ENCODE measurements at places on chromosomes 1 and 21.

DNA sequence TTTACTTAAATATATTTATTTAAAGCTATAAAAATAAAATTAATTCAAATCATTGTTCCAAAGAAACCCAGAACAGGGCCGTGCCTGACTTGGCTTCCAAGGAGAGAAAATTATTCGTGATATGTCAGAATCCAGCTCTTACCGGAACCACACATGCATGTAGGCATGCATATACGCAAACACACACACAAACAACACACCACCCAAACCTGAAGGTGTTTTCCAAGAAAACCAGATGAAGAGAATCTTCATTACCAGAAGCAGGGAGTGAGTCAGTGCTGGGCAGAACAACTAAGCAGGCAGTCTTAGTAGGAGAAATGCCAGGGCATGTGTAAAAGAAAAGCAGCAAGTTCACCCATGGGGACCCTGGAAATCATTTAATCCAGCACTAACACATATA, 432.0 kb upstream of the BEND5 start:
- no peak for DNase-seq

DNA sequence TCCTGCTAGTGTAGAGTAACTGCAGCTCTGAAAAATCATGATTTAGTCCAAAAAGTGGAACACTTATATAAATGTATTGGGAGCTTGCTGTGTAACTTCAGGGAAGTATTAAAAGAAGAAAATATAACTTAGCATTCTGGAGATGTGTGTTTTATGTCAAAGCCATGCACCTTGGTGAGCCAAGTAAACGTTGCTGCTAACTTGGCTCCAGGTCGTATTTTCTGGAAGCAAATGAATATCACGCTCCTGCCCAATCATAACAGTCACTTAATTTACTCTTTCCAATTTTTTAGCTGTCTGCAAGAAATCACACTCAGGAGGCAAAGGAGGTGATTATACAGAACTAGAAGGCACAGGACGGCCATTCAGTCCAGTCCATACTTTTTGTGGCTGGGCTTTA, 61.1 kb downstream of the DOP1B start:
- no peak for DNase-seq

DNA sequence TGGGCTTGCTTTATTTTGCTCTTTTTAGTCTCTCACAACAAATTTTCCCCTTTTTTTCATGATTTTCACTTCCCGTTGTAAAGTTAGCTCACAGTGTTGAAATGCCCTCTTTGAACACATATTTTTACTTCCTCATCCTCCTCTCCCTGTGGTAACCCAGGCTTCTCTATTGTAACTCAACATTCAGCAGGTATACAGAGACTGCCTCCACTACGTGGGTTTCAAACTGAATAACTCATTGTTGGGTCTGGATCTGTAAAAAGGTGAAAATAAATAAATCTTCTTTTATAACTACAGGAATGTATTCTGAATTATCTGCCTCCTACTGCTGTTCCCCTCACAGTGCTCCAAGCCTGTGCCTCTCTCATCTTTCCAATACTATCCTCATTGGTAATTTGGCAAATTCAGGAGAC, 166.4 kb downstream of the RUNX1 start:
- DNase-seq = peak; percentile 41

DNA sequence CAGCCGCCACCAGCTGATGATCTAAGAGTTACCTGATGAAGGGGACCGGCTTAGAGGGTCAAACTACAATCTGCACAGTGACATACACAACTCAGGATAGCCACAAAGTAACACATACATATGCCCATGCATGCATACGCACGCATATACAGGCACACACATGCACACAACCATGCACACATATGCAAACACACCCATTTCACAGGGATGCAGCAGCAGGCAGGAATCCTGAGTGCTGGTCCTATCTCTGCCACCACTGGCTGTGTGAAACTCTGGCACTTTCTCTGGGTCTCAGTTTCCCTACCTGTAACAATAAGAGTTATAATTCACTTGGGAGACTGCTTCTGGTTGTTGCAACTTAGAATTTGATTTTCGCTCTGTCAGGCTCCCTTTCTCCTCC, 520.2 kb downstream of the PTPRU start:
- DNase-seq = no peak

- DNase-seq = no peak
These were observed 108.2 kb downstream of the LTN1 start for GRCh38 chr21:28884481-28884880.

- peak; percentile 92 for DNase-seq
These were observed 134.0 kb upstream of the BARHL2 start for GRCh38 chr1:90850898-90851710.

DNA sequence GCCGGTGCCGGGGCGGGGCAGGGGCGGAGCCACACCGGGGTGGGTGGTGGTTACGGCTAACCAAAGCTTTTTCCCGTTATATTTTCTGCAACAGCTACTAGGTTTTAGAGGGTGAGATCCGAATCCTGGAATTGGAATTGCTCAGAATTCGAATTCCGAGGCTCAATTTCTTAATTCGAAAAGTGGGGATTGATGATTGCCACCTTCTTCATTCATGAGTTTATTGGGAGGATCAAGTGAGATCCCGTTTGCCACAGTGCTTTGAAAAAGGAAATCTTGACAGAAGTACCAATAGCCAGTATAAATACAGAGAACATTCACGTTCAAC, 207 bp upstream of the SVBP start:
- no peak for DNase-seq

DNA sequence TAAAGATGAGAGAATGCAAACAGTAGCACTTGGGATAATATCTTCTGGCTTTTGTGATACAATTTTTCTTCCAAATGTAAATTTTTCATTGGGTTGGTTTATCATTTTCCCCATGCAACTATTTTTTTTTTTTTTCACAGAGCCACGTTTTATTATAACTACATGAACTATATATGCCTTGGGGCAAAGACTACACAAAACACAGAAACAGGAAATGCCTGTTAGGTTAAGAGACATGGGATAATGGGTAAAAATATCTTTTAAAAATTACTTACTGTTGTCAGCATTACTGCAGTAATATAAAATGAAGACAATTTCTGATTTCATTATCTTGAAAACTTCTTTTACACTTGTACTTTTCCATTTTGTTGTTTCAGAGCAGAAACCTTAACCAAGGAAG, 74.6 kb downstream of the DISP1 start:
- DNase-seq = no peak

- no peak for DNase-seq
These were observed 5.3 kb upstream of the EVA1B start for GRCh38 chr1:36328713-36329112.

GRCh38 chr21:39208624-39209333, 25.5 kb upstream of the PSMG1 start:
- no peak for DNase-seq

- no peak for DNase-seq
These were observed 237.3 kb downstream of the RHOU start for GRCh38 chr1:228972576-228972975.

Measured in GM13976 (cell line).